Stimulated activated CD8-positive, alpha-beta memory T cell treated with anti-CD3 and anti-CD28 coated beads, Interleukin-4, amount 100 ng/mL, for 24 hours (primary cell): ENCODE measurements at places on chromosomes 2 and 18.

DNA sequence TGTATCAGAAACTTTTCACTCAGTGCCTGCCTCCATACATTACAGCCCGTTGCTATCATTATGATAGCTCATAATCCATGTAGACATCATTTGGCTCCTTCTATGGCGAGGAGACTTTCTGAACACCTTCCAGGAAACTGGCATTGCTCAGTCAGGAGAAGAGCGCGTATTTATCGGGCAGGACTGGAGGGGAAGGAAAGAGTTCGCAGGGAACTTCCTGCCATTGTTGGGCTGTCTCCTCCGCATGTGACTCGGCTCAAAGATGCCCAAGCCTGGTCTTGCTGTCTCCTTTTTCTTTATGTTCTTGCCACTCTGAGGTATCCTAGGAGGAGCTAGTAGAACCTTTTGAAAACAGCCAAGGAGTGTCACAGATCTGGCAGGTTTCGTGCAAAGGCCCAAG, 156.8 kb downstream of the CTIF start:
- DNase-seq = no peak

- DNase-seq = no peak
Observed at GRCh38 chr2:101204400-101205115, 48.1 kb upstream of the CNOT11 start.

DNA sequence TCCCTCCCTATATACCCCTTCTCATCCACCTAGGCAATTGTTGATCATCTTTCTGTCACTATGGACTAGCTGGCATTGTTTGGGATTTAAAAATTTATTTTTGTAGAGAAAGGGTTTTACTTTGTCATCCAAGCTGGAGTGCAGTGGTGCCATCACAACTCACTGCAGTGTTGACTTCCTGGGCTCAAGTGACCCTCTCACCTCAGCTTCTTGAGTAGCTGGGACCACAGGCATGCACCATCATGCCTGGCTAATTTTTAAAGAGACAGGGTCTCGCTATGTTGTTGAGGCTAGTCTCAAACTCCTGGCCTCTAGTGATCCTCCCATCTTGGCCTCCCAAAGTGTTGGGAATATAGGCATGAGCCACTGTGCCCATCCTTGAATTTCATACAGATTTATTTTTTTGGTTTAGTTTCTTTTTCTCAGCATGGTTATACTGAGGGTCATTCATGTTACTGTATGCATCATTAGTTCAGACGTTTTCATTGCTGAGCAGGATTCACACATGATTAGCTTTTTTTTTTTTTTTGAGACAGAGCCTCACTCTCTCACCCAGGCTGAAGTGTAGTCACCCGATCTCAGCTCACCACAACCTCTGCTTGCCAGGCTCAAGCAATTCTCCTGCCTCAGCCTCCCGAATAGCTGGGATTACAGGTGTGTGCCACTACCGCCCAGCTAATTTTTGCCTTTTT, 8.6 kb upstream of the PCARE start:
- no peak for DNase-seq

DNA sequence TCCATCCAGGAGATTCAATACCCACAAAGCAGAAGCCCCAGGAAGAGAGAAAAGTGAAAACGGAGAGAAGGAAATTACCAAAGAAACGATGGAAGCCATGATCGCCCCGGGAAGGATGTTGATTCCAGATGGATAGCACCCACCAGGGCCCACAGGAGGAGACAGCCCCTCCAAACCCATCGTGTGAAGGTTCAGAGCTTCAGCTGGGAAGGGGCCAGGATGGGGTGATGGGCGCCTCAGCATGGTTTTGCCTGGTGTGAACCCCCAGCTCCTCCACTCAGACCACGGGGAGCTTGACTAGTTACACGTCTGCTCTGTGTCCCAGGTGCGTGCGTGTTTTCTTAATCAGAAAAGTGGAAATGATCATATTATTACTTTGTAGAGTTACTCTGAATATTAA, 264.5 kb downstream of the EIPR1 start:
- no peak for DNase-seq

GRCh38 chr2:237351796-237352195, 62.2 kb downstream of the COL6A3 start:
- no peak for DNase-seq

- no peak for DNase-seq
Observed at GRCh38 chr2:187302116-187302515, 145.9 kb downstream of the CALCRL start.

- no peak for DNase-seq
Observed at GRCh38 chr2:227204452-227204851, 40.0 kb downstream of the COL4A3 start.

DNA sequence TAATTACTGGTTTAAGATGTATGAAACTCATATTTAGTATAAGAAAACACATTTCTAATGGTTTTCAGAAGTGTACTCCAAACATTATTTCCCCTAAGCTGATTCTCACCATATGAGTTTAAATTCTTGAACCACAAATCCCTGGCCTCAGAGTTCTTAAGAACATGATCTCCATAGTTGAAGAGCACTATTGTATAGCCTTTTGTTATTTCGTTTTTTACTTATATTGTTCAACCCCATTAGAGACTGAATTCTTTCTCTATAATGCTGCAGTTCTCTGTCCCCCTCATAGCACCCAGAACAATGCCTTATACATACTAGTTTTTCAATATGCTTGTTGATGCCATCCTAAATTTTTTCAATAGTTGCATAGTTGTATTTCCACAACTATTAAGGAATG, 85.5 kb upstream of the TMEM17 start:
- no peak for DNase-seq

- DNase-seq = no peak
Observed at GRCh38 chr2:226583715-226584114, 215.9 kb downstream of the IRS1 start.

- no peak for DNase-seq
Observed at GRCh38 chr2:168565512-168565911, 109.4 kb downstream of the CERS6 start.

DNA sequence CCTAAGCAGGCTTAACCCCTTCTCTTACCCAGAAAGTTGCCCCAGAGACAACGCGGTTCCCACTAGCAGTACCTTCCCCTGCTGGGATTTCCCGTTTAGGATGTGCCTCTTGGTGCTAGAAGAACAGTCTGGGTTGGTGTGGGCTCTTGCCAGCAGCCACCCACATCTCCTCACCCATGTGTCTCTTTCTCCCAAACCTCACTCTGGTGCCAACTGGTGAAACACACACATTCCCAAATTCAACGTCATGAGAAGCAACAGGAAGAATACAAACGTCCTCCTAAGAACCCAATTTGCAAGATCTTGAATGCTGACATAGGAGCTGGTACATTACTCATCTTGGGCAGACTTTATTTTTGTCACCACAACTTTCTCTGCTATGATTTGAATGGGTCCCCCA, 36.2 kb downstream of the DIPK1C start:
- no peak for DNase-seq

- no peak for DNase-seq
Observed at GRCh38 chr18:34709750-34710441, at the start of gene DTNA. TSS of gene DTNA (plus strand) at chr18:34710298. CDS start at chr18:34755977, 45,679 bp downstream.

DNA sequence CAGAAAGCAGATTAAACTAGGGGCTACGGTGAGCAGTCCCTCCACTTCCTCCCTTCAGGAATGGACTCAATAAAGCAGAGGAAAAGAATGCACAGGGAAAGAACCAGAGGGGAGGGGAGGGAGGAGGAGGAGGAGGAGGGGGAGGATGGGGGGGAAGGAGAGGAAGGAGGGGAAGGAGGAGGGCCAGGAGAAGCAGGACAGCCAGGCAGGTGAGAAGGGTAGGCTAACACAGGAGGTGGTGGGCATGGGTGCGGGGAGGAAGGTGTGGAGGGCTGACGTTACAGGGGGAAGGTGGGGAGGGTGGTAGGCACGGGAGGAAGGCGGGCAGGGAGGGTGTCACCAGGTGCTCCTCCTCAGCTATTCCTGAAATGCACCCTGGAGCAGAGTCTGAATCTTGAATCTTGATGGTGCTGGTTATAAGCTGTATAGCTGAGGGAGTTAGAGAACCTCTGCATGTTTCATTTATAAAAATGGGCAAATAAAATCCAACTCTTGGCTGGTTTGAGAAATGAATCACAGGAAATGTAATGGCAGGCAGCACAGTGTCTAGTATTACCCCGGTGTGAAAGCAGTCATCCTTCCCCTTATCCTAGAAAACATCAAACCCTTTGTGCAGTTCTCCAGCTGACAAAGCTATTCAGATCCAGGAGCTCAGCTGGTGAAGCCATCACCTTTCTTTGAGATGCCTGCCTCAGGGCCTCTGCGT, 3.4 kb downstream of the TMEM18 start:
- no peak for DNase-seq

GRCh38 chr2:49271060-49271606, 116.8 kb upstream of the FSHR start:
- DNase-seq = no peak

GRCh38 chr2:165239230-165239629, at the start of gene SCN2A:
TSS of gene SCN2A (plus strand) at chr2:165239414. CDS start at chr2:165295824, 56,410 bp downstream.
- no peak for DNase-seq

DNA sequence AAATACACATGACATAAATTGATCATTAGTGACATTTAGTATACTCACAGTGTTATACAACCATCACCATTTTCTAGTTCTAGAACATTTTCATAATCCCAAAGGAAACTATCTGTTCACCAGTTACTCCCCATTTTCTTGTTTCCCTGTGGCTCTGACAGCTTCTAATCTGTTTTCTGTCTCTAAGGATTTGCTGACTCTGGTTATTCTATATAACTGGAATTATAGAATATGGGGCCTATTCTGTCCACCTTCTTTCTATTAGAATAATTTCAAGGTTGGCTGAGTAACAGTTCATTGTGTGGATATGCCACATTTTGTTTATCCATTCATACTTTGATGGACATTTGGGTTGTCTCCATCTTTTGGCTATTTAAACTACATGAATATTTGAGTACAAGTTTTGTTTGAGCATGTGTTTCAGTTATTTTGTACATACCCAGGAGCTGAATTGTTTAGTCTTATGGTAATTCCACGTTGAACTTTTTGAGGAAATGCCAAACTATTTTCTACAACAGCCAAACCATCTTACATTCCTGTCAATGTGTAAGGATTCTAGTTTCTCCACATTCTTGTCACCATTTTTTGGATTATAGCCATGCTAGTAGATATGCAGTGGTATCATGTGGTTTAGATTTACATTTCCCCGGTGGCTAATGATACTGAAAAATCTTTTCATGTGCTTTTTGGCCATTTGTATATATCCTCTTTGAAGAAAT, 20.5 kb downstream of the KIAA1328 start:
- no peak for DNase-seq

- no peak for DNase-seq
Observed at GRCh38 chr2:110682267-110682666, 4.4 kb upstream of the BUB1 start.

GRCh38 chr2:183490914-183491313, 366.7 kb downstream of the NUP35 start:
- no peak for DNase-seq

DNA sequence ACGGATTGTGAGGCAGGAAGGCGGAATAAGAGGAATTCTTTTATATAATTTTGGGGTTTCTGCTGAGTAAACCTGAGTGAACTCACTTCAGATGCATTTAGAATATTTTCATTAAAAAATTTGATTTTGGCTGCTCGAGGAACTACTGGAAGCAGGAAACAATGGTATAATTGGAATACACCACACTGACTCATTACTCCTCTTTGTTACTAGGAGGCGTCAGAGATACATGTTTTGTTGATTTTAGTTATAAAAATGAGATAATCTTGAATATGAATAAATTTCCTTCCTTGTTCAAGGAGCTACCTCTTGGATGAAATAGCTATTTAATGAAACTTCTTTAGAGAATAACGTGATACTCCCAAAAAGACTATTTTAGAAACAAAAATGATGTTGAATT, 97.4 kb downstream of the ANKRD36 start:
- no peak for DNase-seq

GRCh38 chr18:22704586-22704918, 228.6 kb upstream of the RBBP8 start:
- DNase-seq = no peak

GRCh38 chr2:230318190-230319121, 8.5 kb upstream of the SP140L start:
- DNase-seq = no peak

DNA sequence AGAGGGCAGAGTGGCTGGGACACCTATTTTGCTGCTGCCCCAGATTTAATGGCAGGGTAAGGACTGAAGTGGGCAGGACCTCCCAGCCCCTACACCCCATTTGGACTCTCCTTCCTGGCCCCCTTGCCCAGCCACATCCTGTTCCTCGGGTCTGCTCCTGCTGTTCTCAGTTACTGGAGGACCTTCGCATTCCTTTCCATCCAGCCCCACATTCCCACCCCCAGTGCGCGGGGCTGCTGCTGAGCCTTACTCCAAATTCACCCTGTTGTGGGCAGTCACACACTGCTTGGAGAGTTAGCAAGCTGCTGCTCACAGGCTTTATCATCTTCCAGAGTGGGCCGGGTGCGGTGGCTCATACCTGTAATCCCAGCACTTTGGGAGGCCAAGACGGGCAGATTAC, 75.2 kb upstream of the SLC14A2 start:
- DNase-seq = no peak

DNA sequence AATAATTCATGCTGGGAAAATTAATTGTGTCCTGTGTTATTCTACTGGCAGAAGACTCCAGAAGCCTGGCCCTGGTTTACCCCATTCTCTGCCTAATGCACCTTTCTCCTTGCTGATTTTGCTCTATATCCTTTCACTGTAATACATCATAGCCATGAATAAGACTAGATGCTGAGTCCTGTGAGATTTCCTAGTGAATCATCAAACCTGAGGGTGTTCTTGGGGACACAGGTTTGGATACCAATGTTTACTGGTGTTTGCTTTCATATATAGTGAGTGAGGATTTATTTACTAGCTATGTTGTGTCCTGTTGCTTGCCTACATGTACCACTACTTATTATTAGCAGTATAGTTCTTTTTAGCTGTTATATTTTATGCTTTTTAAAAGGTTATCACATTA, 6.5 kb downstream of the METTL5 start:
- no peak for DNase-seq

DNA sequence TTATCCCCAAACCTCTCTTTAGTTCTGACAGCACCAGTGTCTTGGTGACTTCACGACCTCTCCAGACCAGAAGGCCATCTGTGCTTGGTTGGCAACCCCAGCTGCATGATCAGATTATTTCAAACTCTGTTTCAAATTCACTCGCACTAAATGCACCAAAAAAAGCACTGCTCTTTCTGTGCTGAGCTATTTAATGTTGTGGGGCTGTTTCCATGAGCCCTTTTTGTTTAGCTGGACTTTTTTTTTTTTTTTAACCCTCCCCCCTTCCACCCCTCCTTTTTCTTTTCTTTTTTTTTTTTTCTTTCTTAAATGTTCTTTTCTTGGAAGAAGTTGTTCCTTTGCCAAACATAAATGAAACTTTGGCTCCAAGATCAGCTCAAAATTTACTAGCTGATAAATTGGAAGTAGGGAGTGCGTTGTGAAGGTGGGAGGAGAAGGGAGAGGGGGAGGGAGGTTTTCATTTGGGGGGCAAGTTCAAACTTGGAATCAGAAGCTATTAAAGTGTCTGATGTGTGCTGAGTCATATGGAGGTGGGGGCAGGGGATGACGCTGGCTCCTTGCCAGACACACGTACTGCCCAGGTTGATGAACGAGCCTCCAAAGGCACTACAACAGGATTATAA, 543.0 kb upstream of the TNP1 start:
- DNase-seq = no peak

GRCh38 chr18:63054901-63055584, 264.5 kb downstream of the BCL2 start:
- DNase-seq = no peak

- DNase-seq = no peak
Observed at GRCh38 chr2:236054125-236054524, 114.1 kb downstream of the GBX2 start.
